Right renal pelvis (tissue), 4 donors: ENCODE measurements at places on chromosomes 3 and 15.
A peak's percentile ranks its signal among the peaks of the same experiment; 100 is the strongest.

DNA sequence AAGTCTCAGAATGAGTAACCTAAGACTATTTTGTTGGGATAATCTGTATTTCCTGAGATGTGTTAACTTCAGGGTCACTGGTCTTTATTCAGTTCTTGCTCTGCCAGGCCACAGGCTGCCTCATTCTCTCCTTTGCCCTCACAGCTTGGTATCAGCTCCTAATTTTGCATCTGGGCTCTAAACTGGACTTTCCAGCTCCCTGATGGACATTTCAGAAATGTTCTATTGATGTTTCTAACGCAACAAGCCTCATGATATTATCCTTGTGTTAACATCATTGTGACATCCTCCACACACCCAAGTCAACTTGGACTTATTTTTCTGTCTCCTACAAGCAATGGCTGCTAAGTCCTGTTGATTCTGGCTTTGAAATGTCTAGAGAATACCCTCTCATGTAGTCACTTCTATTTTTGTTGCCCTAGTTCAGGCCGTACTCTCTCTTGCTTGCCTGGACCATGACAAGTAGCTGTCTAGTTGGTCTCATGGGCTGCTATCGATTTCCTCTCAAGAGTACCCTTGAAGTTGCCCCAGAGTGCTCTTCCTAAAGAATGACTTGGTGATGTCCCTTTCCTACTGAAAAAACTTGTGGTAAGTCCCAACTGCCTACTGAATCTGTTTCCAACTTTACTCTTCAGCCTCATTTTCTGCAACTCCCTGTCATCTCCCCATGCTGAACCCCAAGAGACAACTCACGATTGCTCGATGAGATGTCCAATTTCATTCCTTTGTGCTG, 52.7 kb downstream of the CHST2 start:
- no peak for DNase-seq

DNA sequence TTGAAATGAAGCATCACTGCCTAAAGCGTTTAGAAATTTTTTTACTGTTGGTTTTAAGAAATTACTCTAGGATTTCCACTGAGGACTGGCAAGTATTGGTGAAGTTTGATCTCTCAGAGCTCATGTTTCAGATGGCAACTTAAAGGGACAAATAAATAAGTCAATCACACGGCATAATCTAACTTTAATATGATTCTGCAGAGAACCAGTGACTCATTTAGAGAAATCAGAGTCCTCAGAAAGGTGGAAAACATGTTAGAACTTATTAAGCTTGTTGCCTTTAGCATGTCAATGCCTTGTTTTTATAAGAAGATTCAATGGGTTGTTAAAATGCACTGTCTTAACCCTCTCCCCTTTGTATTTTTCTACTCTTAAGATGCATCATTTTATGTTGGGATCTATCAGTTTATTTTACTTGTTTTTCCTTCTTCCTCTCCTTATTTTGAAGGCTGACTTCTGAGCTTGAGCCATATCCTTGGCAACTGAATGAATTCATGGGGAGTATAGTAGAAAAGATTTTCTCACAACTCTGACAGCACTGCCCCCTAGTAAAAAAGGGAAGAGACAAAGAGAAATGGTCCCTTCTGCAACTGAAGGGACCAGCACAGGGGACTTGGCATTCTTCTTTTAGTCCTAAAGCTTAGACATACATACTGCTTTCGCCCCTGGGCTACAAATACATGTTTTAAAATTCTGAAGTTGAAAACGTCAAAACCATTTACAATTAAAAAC, 431.2 kb downstream of the LPP start:
- no peak for DNase-seq

DNA sequence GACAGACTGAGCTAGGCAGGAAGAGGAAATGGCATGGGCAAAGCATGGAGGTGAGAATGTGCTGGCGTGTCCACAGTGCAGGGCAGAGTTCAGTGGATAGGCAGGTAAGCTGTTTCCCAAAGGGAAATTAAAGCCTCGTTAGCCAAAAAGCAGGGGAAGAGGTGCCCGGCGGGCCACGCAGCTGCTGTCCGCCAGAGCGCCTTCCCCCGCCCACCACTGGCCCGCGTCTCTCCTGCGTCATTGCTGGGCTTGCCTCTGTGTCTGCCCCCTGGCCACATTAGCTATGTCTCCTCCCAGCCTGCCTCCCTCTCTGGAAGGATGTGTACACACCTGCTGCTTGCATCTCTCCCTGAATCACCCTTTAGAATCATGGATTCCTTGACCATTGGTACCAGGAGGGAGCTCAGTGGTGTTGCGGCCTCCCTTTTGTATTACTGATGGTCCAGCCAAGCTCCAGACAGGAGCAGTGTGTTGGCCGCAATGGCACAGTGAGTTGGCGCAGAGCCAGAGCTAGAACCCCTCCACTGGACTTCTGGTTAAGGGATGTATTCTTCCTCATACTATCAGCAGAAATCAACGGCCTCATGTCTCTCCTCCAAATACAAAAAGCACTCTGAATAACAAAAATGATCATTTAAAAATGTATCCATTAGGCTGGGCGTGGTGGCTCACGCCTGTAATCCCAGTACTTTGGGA, 26.6 kb downstream of the SLC28A1 start:
- DNase-seq = no peak

GRCh38 chr3:122475316-122475715, 39.4 kb downstream of the KPNA1 start:
- no peak for DNase-seq

DNA sequence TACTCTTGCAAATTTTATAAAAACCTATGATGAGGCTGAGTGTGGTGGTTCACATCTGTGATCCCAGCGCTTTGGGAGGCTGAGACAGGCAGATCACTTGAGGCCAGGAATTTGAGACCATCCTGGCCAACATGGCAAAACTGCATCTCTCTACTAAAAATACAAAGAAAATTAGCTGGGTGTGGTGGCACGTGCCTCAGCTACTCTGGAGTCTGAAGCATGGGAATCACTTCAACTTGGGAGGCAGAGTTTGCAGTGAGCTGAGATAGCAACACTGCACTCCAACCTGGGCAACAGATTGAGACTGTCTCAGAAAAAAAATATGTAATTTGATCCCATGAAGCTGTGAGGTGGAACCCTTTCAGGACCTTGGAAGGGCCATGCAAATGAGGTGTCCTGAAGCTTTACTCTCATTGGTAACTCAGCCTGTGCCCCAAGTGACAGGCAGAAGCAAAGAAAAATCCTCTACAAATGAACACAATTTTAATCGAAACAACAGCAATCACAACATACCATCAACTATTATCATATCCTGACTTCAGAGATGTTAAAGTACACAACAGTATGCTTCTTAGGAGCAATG, 84.6 kb upstream of the CDV3 start:
- DNase-seq = no peak

- no peak for DNase-seq
These were observed 194.7 kb downstream of the KLHL25 start for GRCh38 chr15:85600001-85600400.

DNA sequence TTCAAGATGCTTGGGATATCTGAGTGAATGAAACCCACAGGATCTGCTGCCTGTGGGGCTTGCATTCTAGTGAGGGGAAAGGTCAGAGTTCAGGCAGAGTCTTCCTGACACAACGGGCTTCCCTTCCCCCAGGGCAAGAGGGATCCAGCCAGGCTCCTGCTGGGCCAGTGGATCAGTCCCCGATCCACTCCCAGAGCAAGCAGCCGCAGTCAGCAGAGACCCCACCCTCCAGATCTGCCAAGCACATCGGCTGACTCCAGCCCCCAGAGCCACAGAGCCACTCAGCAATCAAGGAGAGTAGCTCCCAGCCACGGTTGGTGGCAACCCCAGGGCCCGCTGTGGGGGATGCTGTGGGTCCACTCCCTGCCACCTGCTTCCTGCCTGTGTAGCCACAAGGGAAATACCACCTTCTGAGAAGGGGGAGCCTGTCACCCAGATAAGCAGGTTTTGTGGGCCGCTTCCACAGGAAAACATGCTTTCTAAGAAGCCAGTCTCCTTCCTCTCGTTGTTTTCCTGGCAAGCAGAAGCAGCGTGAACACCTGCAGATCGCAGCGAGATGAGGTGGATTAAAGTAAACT, 44.9 kb downstream of the CPN2 start:
- no peak for DNase-seq

DNA sequence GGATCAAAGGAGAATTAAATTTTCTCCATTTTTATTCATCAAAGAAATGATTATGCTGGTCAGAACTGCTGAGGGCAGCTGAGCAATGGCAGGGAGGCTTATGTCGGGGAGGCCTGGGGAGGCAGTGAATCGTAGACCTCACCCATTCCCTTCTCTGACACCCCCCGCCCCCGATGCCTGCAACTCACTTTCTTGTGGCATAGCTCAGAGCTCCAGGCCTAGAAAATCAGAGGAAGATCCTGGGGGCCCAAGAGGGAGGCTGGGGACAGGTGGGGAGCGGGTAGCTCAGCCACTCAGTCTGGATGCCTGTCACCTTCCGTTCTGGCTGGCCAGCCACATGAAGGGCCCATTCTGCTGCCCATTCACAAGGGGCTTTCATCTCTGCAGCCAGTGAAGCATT, 1.1 kb upstream of the DNAH1 start:
- DNase-seq = no peak

DNA sequence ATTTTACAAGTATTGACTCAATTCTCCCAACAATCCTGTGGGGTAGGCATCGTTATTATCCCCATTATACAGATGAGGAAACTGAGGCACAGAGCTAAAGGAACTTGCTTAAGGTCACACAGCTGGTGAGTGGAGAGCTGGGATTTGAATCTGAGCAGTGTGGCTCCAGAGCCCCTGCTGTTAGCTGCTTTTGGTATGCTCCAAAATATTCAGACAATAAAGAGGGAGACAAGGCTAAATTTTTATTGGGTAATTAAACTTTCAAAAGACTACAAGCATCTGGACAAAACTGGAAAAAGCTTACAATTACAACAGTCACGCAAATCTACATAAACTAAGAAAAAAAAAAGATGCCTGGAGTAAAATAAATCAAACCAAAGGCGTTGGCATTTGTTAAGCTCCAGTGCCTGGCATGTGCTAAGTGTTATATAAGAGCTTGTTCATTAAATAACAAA, 27.7 kb downstream of the CCDC13 start:
- peak; percentile 41 for DNase-seq

DNA sequence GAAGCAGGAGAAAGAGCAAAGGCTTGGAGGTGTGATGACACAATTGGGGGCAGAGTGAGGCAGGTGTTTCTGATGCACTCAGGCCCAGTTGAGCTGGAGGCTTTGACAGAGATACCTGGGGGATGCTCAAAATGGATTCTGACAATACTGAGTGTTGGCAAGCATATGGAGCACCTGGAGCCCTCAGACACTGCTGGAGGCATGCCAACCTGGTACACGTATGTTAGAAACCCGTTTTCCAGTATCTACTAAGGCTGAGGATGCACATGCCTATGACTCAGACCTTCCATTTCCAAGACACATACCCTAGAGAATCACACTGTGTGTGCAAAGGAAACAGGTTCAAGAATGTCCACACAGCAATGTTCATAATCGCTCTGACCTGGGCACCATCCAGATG, 58.7 kb downstream of the WNT7A start:
- DNase-seq = no peak

DNA sequence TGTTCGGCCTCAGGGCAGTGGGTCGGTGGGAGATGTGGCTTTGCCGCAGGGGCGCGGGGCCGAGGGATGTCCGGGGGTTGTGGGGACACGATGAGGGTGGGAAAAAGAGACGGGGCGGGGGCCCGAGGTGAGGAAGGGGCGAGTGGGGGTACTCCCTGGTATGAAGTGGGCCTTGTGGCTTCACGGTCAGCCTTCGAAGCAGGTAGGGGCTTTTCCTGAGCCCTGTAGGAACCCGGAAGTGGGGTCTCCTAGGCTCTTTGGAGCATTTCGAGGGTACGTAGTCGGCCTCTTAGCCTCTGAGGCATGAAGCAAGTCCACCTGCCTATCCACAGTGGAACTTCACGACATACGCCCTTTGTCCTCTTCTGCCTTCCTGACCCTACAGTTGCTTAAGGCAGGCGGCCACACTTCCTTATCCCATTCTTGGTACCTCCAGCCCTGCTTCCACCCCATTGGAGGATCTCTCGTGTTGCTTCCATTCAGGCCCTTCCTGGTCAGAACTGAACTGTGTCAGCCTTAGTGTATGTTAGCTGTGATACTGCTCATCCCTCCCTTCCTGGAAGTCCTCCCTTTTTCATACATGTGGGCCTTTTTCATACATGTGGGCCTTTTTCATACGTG, 389 bp downstream of the ARPC4 start:
- DNase-seq = no peak

GRCh38 chr15:89576417-89576773, 1.1 kb downstream of the TICRR start:
- DNase-seq = no peak

DNA sequence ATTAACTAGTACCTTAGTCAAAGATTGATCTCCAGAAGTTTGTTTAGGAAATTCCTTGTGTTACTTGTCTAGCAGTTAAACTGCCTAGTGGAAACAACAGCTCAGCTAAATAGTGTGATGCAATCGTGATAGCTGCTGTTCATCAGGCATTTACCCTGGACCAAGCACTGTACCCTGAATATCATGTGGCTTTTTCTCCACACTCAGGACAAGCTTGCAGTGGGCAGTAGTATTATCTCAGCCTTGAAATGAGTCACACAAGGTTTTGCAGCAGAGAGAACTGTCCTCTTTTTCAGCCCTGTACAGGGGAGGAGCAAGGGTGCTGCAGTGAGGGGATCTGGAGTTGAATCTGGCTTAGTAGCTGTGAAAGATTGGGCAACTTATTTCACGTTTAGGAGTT, 208.4 kb downstream of the TP63 start:
- no peak for DNase-seq

GRCh38 chr3:143855183-143855582, 6.9 kb upstream of the SLC9A9 start:
- no peak for DNase-seq

- no peak for DNase-seq
These were observed 16.4 kb downstream of the CCR1 start for GRCh38 chr3:46191730-46192129.

DNA sequence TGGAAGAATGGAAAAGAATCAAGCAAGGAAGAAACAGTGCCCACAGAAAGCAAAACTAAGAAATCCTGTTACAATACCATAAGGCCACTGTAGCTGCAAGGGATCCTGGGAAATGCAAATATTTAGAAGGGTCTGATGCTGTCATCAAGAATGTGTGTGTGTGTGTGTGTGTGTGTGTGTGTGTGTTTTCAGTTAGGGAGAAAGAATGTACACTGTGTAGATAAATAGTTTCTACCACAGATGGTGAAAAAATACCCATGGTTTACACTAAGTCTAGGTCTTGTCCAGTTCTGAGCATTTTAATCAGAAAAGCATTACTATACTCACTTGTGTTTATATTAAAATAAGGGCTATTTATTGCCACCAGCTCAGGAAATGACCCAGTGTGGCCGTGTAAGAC, 355.0 kb downstream of the RBMS3 start:
- DNase-seq = no peak

DNA sequence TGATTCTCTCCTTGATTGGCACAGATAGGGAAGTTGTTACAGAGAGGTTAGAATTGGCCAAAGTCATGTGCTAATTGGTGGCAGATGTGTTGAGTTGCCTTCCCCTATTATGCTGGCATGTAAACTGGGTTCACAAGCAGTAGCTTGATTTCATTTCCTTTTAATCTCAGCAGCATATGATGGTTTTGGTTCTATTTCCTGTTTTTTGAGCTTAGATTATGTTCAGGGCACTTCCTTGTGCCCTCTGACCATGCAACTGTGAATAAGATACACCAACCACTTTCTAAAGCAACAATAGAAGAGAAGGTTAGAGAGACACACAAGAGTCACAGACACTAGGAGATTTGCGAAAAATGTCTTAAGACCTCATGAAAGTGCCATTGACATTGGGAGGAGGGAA, 16.5 kb downstream of the HPS3 start:
- no peak for DNase-seq

- DNase-seq = no peak
These were observed 36.2 kb upstream of the CPNE4 start for GRCh38 chr3:132071043-132071442.

- DNase-seq = no peak
These were observed 71.8 kb downstream of the TM2D3 start for GRCh38 chr15:101580431-101580830.
